BJ (cell line): ENCODE measurements at places on chromosomes 16 and 17.

- DNase-seq: no peak
These were observed 29.4 kb upstream of the CACNG5 start for GRCh38 chr17:66805567-66805966.

- DNase-seq: no peak
These were observed at the start of gene ITGAD for GRCh38 chr16:31393056-31393455. Gene ITGAD, plus strand, starts transcription at chr16:31393335. Its CDS starts 26 bp downstream, at chr16:31393361.

GRCh38 chr16:17447101-17447569, 23.6 kb downstream of the XYLT1 start:
- no peak for DNase-seq

- no peak for DNase-seq
These were observed 82.1 kb downstream of the GAS7 start for GRCh38 chr17:10116267-10116666.

DNA sequence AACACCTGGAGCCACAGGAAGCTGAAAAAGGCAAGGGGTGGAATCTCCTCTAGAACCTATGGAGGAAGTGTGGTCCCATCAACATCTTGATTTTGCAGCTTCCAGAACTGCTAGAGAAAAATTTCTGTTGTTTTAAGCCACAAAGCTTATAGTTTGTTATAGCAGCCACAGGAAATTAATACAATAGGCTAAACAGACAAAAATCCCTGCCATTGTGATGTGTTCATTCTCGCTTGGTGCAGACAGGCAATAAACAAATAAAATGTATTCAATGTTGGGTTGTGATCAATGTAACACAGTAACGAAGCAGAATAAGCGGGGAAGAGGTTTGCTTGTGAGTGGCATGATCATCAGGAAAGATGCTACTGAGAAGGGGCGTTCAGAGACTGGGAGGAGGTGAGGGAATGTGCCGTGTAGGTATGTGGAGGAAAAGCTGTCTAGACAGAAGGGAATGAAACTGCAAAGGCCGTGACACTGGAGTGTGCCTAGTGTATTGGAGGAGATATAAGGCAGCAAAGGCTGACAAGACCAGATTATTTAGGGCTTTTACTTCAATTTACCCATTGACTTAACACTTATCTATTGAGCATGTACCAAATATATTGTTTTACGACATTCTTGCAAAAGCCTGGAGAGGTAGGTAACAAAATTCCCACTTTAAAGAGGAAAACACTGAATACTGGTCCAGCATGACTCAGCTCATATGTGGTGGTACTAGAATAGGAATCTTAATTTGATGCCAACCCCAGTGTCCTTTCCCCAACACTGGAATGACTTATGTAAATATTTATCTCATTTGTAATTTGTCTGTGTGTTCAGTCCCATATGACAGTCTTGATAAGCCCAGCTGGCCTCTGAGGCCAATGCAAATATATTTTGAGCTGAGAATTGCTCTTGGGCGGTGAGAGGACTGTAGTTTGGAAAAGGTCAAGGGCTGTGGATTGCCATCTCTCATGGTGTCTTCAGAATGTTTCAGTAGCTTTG, 375.9 kb downstream of the CDH13 start:
- no peak for DNase-seq

DNA sequence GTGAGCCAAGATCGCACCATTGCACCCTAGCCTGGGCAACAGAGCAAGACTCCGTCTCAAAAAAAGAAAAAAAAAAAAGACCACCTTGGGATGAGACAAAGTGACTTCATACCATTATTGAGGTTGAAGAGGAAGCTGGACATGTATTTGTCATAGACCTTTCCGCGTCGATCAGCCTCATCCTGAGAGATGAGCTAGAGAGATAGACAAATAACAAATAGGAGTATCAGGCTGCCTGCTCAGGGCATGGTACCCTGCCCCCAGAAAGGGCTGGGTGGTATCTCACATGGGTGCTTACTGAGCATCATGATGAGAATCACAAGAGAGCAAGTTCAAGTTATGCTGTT, 22.1 kb downstream of the CNTNAP1 start:
- DNase-seq: no peak

DNA sequence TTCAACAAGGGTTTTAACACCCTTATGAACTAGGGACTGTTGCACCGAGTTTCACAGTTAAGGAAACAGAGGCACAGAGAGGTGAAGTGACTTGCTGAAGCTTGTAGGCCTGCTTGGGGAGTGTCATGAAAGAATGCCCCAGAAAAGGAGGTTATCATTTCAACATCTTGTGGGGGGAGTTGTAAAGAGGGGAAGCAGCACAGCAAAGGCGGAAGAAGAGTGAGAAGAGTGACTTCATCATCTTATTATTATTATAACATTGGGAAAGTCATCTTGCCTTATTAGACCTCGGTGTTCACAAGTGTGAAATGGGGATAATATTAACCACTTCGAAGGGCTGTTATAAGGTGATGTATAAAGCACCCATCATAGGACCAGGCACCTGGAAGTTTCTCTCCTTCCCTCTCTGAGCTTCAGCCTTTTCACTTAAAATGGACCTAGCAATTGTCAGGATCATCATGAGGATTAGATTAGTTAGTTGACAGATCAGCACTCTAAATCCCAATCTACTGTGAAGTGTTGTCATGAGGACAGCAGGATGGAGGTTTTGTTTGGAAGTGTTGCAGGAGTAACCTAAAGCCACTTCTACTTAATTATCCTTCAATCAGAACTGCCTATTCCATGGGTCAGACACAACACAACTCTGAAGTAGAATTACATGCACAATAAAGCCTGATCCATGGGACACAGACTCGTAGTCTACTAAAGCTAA, 2.3 kb downstream of the CCL4 start:
- no peak for DNase-seq

DNA sequence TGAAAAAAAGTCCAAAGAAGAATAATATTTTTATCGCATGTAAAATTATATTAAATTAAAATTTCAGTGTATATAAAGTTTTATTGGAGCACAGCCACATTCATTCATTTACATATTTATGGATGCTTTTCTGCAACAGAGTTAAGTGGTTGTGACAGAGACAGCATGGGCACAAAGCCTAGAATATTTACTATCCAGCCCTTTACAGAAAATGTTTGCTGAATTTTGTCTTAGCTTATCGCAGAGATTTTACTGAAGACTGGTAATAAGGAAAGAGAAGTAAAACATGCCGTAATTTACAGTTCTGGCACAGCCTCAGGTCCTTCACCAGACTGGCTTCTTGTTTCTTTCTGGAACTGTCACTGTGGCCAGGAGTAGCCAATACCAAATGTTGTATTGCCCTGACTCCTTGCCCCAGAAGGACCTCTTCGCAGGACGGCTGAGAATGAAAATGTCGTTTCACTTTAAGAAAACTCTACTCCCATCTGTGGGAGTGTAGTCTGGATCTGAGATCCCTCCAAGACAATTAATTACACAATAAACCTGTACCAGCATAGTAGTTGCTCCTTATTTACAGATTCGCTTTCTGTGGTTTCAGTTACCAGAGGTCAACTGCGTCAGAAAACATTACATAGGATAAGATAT, 94.9 kb upstream of the GOT2 start:
- no peak for DNase-seq

DNA sequence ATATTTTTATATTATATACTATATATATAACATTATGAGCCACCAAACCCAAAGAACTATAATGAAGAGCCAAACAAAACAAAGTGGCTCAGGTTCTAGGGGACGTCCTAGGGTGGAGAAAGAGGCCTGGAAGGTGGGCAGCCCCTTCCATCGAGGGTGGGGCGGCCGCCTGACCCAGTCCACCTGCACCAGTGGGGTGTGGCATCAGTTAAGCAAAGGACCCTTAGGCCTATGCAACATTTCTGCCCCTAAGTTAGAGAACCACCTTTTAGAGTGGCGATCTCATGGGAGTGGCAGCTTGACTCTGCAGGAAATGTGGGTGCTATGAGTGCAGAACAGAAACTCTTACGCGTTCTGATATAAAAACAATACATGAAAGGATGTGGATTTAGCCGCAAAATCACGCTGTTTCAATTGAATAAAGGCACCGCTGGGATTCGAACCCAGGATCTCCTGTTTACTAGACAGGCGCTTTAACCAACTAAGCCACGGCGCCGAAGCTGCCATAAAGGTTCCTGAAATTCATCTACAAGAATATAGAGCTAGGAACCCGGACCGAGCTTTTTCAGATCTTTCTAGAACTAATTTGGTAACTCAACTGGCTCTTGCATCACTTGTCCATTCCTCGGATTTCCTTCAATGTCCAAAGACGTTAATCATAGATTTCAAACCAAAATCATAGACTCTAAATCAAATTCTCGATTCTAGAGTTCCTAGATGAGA, 15.6 kb upstream of the AURKB start:
- no peak for DNase-seq

GRCh38 chr17:61997664-61998063, 67.4 kb downstream of the MED13 start:
- DNase-seq: peak; percentile 35

DNA sequence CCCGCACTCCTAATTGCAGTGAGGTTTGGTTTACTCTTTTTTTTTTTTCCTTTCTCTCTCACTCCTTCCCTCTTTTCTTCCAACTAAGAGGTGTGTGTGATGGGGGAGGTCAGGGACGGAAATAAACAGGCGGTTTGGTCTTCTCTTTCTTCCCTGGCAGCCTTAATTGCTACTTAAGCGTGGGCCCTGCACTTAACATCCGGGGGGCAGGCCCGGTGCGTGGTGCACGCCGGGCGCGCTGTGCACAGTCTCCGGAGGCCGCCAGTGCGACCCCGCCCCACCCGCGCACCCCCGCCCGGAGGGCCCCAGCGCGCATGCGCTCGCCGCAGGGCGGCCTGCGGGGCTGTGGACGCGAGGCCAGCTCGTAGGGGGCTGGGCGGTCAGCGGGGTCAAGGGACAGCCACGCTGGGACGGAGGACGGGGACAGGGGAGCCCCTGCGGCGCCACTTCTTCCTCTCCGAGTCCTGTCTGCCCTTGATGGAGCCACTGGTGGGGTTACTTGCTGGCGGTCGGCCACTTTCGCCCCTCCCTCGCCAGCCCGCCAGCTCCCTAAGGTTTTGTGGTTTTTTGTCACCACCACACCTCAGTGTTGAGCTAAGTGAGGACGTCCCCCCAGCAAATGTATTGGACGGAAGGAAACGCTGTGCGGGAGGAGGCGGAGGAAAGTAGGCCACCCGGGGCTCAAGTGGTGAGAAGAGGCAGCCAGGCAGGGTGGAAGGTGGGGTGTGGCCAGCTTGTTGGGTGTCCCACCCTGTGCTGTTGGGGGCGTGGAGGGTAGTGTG, 120.9 kb downstream of the MRM1 start:
- no peak for DNase-seq

DNA sequence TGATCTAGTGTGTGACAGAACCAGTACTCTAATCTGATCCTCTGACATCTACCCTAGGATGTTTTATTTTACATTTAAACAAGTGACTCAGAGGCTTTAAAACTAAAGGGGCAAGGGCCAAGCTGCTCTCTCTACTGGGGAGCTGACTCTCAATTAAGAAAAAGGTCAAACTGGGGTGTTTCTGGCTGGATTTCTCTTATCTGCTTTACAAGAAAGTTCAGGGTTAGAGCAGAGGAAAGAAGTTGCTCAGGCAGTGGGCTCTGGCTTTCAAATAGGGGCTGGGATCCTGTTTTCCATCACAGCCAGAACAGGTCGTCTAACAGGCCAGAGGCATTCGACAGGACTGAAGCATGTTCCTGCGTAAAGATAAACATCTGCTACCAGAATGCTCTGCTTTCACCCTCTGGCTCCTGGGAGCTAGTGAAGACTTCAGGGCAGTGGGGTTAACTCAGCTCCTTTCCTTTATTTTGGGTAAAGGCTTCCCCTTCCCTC, 8.5 kb downstream of the MMP28 start:
- no peak for DNase-seq

- no peak for DNase-seq
These were observed 2.2 kb upstream of the LIMD2 start for GRCh38 chr17:63701868-63702720.

DNA sequence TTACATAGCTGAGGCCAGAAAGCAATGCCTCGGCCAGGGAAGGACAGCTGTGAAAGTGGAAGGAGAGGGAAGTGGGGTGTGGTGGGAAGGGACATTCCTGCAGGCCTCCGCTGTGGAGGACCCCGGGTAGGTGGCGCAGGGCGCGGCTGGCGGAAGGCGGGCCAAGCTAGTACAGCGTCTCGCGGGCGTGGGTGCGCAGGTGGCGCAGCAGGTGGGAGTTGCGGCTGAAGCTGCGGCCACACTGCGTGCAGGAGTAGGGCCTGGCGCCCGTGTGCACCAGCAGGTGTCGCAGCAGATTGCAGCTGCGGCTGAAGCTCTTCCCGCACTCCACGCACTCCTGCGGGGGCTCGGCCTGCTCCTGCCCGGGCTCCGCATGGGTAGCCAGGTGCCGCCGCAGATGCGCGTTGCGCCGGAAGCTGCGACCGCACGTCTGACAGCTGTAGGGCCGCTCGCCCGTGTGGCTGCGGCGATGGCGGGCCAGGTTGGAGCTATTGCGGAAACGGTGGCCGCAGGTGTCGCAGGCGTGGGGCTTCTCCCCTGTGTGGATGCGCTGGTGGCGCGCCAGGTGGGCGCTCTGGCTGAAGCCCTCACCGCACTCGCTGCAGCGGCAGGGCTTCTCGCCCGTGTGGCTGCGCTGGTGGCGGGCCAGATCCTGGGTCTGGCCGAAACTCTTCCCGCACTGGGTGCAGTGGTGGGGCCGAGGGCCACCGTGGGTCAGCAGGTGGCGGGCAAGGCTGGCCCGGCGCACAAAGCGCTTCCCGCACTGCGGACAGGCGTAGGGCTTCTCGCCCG, 10.0 kb downstream of the ZSCAN10 start:
- no peak for DNase-seq

GRCh38 chr17:53818929-53819328, 3.8 kb upstream of the KIF2B start:
- DNase-seq: no peak

DNA sequence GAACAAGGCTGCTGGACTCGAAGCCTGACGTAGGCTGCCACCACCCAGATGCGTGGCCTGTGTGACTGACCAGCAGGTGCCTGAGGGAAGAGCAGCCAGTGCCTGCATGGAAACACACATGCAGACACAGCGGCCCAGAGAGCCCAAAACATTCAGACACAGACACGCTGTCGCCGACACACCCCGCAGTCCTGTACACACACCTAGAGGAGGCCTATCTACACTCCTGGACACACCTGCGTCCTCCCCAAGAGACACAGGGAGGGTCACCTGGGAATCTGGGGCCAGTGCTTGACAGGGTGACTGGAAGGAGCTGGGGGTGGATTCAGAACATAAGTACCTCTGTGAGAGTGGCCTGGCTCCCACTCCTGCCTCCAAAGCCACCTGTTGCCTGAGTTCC, 6.1 kb upstream of the TSPOAP1 start:
- DNase-seq: no peak

DNA sequence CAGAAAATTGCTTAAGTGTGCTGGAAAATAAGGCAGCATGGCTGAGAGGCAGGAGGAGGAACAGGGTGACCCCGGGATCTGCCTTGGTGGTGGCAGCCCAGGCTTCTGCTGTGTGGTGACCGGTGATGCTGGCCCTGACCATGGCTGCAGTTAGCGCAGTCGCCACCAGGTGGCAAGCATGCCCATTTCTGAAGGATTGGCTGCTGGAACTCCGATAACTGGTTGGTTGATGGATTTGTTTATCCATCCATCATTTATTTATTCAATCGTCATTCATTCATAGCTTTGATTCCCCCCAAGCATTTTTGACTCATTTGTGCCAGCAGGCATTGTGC, 29.1 kb upstream of the ITGA3 start:
- no peak for DNase-seq

- no peak for DNase-seq
These were observed 994 bp downstream of the PITPNA start for GRCh38 chr17:1561420-1562175.
